Tracheal epithelial cell (primary cell): ENCODE measurements at places on chromosomes 1 and 21. TPM values are rescaled to one million over a fixed set of nuclear protein-coding genes. Genes with fewer than 3 reads are reported as not detected.

Gene CNN3
- total RNA-seq, result 38.4 and 180 TPM in 2 replicates

Gene KIF2C
- 1.1 and 3.6 TPM in 2 replicates for total RNA-seq

Gene MTARC2
- 2.9 and 5.1 TPM in 2 replicates for total RNA-seq

Gene SMPDL3B
- total RNA-seq, result 1.1 and 8.2 TPM in 2 replicates

Gene RIT1
- total RNA-seq, result 35.0 and 35.2 TPM in 2 replicates

Gene KRTAP19-2
- total RNA-seq, result not detected in 2 replicates

Gene FAM20B
- 33.5 and 50.7 TPM in 2 replicates for total RNA-seq

Gene TPRG1L
- 17.6 and 18.1 TPM in 2 replicates for total RNA-seq

Gene IFI44L
- 0.96 TPM in 1 of 2 replicates, not detected in the other for total RNA-seq

Gene OR2AK2
- not detected in 2 replicates for total RNA-seq

Gene FMO1
- 0.64 TPM in 1 of 2 replicates, not detected in the other for total RNA-seq

Gene IRF6
- 231 and 613 TPM in 2 replicates for total RNA-seq

Gene HPDL
- 0.96 and 1.9 TPM in 2 replicates for total RNA-seq

Gene CCDC27
- total RNA-seq, result not detected in 2 replicates

Gene S100A7
- total RNA-seq, result 1.4 TPM in 1 of 2 replicates, not detected in the other

Gene METTL13
- 12.4 and 21.0 TPM in 2 replicates for total RNA-seq

Gene HCRTR1
- total RNA-seq, result under 0.01 TPM in 1 of 2 replicates, not detected in the other

Gene MYBPH
- total RNA-seq, result not detected in 2 replicates

Gene S100A5
- 0.48 TPM in 1 of 2 replicates, not detected in the other for total RNA-seq

Gene UBL4B
- total RNA-seq, result not detected in 2 replicates

Gene BEST4
- total RNA-seq, result under 0.01 TPM in 1 of 2 replicates, not detected in the other

Gene PCP4L1
- 0.24 TPM in 1 of 2 replicates, not detected in the other for total RNA-seq

Gene CRYAA
- not detected in 2 replicates for total RNA-seq

Gene CYP4B1
- 0.72 TPM in 1 of 2 replicates, not detected in the other for total RNA-seq

Gene ZSWIM5
- under 0.01 TPM in 1 of 2 replicates, not detected in the other for total RNA-seq

Gene LIPI
- not detected in 2 replicates for total RNA-seq

Gene WNT4
- total RNA-seq, result 0.43 and 3.9 TPM in 2 replicates

Gene CFHR3
- total RNA-seq, result not detected in 2 replicates

Gene WNT9A
- total RNA-seq, result 1.9 and 3.2 TPM in 2 replicates

Gene KLF17
- 0.24 TPM in 1 of 2 replicates, not detected in the other for total RNA-seq

Gene WDR64
- not detected in 2 replicates for total RNA-seq

Gene CDC20
- 2.3 and 12.0 TPM in 2 replicates for total RNA-seq

Gene LENEP
- 0.72 TPM in 1 of 2 replicates, not detected in the other for total RNA-seq

Gene TSPAN2
- total RNA-seq, result 3.4 TPM in 1 of 2 replicates, not detected in the other

Gene HSD3B2
- total RNA-seq, result not detected in 2 replicates

Gene ERG
- under 0.01 and 0.24 TPM in 2 replicates for total RNA-seq

Gene PBX1
- total RNA-seq, result 3.1 and 6.6 TPM in 2 replicates

Gene FMO4
- total RNA-seq, result 0.85 and 0.96 TPM in 2 replicates

Gene SLC25A34
- 0.21 and 0.48 TPM in 2 replicates for total RNA-seq

Gene BRINP3
- total RNA-seq, result not detected in 2 replicates

Gene SLC45A1
- total RNA-seq, result 0.24 and 0.85 TPM in 2 replicates

Gene DISP1
- total RNA-seq, result 0.72 and 1.5 TPM in 2 replicates

Gene SH3GLB1
- 26.3 and 31.3 TPM in 2 replicates for total RNA-seq

Gene SLAMF9
- total RNA-seq, result 5.5 and 12.1 TPM in 2 replicates

Gene NGF
- 1.9 and 2.8 TPM in 2 replicates for total RNA-seq

Gene HLCS
- total RNA-seq, result 23.7 and 23.9 TPM in 2 replicates

Gene RNF186
- total RNA-seq, result under 0.01 TPM in 1 of 2 replicates, not detected in the other

Gene PLPPR4
- not detected in 2 replicates for total RNA-seq

Gene RHD
- total RNA-seq, result not detected in 2 replicates

Gene TACSTD2
- total RNA-seq, result 319 and 514 TPM in 2 replicates
